ENCODE measurements at places on chromosomes 12 and 14.

DNA sequence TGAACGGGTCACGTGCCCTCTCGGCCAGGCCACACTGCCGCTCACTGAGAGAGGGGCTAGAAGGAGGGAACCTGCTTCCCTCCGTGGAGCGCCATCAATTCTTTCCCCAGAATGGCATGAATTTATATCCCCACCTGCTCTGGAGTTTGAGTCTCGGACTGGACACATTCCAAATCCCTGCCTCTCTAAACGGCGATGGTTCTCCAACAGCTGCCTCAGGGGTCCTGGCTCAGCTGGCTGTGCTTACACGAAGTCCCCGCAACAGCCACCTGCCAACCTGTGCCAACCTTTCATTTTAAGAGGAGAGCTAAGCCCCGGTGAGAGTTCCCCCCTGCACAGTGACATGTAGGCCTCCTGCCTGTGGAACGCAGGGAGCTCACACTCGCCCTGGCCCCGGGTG lies 73.2 kb downstream of the RIMBP2 start:
- no peak for DNase-seq

DNA sequence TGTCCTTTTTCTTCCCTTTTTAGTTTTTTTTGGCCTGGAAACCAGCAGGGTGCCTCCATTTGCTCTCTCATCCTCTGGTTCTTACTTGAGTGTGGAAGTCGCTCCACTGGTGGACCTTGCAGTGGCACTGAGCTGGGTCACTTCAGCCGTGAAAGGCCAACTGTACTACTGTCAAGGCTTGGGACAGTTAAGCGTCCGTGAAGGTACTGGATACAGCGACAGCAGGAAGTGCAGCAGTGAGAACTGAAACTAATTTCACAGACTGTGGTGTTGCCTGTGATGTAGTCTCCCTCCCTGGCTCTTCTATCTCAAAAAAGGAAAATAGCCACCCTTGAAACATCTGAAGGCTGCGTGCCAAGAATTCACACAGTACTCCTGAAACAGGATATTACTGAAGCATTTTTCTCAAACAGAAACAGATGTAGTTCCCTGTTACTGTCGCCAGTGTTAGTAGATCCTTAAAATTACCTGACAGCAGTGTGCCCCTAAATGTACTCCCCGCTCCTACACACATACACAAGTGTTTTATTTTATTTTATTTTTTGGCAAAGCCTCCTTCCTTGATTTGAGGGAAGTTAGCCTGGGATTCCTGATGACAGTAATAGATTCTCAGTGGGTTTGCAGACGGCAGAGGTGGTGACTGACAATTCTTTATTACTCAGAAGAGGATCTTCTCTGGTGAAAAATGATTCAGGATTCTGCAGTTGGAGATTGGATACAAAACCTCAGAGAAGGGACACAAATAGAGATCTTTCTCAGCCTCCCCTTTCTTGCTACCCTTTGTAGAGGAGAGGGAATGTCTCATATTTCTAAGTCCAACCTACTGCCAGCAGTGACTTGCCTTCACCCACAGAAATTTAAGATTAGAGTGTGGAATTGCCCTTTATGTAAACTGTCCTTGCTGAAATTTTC lies 4.4 kb downstream of the SUSD6 start:
- DNase-seq: no peak

- no peak for DNase-seq
These were observed 98.5 kb downstream of the PHLDA1 start for GRCh38 chr12:75933101-75933500.

DNA sequence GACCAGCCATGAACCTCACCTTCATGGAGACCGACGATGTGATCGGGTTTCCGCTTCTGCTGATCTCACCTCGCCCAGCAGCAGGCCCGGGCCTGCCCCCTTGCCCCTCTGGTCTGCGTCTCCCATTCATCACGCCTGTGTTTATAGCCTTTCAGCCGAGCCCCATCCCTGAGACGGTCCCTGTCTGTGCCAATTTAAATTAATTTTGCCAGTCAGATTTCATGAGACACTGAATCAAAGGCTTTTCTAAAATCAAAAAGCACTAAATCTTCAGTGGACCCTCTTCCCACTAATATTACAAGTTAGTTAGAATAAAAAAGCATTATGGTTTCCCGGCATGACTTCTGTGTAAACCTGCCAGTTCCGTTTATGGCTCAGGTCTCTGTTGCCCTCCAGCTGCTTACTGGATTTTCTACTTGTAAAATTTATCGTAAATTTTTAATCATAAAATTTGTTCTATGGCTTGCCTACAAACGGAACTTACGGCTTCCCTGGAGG lies 155.9 kb downstream of the ESRRB start:
- no peak for DNase-seq

GRCh38 chr14:68316078-68316868 lies 476.6 kb downstream of the ZFP36L1 start:
- no peak for DNase-seq

Data from right kidney (tissue), 9 donors.